ENCODE measurements at places on chromosomes 3 and 15. TPM values are rescaled to one million over a fixed set of nuclear protein-coding genes. Genes with fewer than 3 reads are reported as not detected.
A peak's percentile ranks its signal among the peaks of the same experiment; 100 is the strongest.

The XYLB gene
- total RNA-seq = 3.2 TPM

DNA sequence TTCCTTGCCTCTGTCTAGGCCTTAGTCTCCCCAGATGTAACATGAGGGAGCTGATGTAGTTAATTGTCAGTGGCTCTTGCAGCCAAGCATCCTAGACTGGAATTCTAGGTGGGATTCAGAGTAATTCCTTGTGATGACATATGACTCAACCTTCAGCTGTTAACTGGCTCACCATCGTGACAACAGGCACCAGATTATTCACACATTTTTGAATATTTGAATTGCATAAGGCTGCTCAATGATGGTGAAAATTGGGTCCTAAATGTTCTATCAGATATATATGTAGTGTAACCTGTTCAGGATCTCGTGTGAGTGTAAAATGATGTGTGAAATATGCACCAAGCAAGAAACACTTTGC is 405.1 kb downstream of the LPP start:
- no peaks in the 10 kb centered on the region for H3K27me3 ChIP-seq
- no peak for DNase-seq
- H3K27ac ChIP-seq = no peak overlapping the region
- H3K4me3 ChIP-seq = no peak overlapping the region

DNA sequence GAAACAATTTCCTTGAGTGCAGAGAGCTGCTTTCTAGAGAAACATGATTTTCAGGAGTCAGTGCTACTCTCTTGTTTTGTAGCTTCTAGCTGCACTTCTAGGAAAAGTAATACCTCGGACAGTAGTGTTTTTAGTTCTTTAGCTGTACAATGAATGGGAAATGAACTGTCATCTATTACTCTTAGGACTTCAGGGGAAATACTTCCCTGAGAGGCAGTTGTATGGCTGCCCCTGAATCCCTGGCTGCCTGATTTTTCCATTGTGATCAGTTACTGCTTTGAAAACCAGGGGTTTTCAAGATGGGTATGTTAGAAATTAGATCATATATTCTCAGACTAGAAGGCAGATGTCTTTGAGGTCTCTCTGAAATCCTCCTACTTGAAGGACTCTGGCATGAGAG is 200.3 kb upstream of the SEMA6D start:
- H3K4me3 ChIP-seq = no peak overlapping the region
- H3K4me1 ChIP-seq = no peaks in the 10 kb centered on the region
- no peak for DNase-seq
- no peaks in the 10 kb centered on the region for H3K36me3 ChIP-seq

GRCh38 chr3:32595323-32595722 is 24.7 kb upstream of the DYNC1LI1 start:
- no peaks in the 10 kb centered on the region for H3K4me1 ChIP-seq
- H3K4me3 ChIP-seq = no peak overlapping the region
- no peaks in the 10 kb centered on the region for H3K36me3 ChIP-seq
- DNase-seq = no peak
- H3K27ac ChIP-seq = no peak overlapping the region

The P2RY13 gene
- not detected for total RNA-seq

- H3K4me1 ChIP-seq = no peaks in the 10 kb centered on the region
- no peak overlapping the region for H3K27ac ChIP-seq
- no peak overlapping the region for H3K4me3 ChIP-seq
Measured at GRCh38 chr3:124413989-124414598, 316.2 kb upstream of the UMPS start.

The ILDR1 gene
- total RNA-seq = 1.7 TPM

DNA sequence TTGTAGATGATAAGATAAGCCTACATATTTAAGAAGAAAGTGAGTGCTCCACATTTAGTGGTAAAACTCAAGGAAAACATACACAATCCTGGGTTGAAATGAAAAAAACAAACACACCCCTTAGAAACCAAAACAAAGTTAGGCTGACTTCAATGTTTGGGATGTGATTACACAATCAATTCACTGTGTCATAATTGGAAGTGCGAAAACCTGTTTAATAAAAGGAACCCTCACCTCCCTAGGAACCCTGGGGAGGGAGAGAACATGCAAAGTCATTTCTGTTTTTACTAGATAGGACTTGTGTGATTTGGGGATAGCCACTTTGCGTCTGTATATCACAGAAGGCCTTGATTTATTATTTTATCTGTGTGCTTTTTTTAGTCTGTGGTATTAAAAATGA is 275.0 kb downstream of the NFKBIZ start:
- no peak overlapping the region for H3K27ac ChIP-seq
- H3K27me3 ChIP-seq = no peaks in the 10 kb centered on the region
- H3K36me3 ChIP-seq = peaks cover 27% of the 10 kb centered on the region
- H3K4me3 ChIP-seq = no peak overlapping the region
- DNase-seq = no peak

The HHATL gene
- total RNA-seq = 0.25 TPM

The SEMA7A gene
- total RNA-seq = 3.8 TPM

GRCh38 chr3:192445770-192446644 is 281.3 kb downstream of the FGF12 start:
- H3K4me3 ChIP-seq = no peak overlapping the region
- no peak overlapping the region for H3K27ac ChIP-seq
- H3K36me3 ChIP-seq = no peaks in the 10 kb centered on the region
- no peak for DNase-seq
- H3K4me1 ChIP-seq = no peaks in the 10 kb centered on the region

DNA sequence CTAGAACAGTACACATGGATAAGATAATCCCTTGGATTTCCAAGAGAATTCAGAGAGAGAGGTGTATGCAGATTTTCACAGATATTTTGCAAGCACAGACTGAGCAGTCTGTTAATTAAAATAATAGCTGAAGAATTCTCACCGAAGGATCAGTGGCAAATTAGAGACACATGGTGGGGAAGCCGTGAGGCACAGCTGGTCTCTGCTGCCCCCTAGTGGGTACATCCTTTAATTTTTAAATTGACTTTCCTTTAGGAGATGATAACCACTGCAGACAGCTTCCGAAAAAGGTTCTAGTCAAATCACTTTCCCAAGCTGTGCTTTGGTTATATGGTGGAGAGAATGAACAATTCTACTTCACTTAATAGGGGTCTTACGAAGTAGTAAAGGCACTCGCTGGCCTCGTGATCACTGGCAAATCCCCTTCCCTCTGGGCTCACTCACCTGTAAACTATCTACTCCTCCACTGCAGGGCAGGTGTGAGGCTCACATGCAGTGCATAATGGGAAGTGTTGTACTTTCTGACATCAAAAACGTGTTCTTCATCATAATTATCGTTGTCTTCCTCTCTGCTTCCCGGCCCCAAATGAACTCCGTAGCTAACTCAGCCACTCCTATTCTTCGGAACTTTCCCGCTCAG is 19.5 kb downstream of the MESD start:
- H3K27me3 ChIP-seq = no peaks in the 10 kb centered on the region
- no peak overlapping the region for H3K4me3 ChIP-seq
- H3K4me1 ChIP-seq = peaks cover 7% of the 10 kb centered on the region
- DNase-seq = peak; percentile 62
- no peak overlapping the region for H3K27ac ChIP-seq

- H3K4me1 ChIP-seq = peaks cover 62% of the 10 kb centered on the region
- no peak for DNase-seq
- peaks cover 27% of the 10 kb centered on the region for H3K36me3 ChIP-seq
- no peaks in the 10 kb centered on the region for H3K27me3 ChIP-seq
Measured at GRCh38 chr3:114294940-114295480, 1.2 kb downstream of the TIGIT start.

The EDC3 gene
- total RNA-seq = 39.6 TPM

The ITIH4 gene
- total RNA-seq = 16.0 TPM

DNA sequence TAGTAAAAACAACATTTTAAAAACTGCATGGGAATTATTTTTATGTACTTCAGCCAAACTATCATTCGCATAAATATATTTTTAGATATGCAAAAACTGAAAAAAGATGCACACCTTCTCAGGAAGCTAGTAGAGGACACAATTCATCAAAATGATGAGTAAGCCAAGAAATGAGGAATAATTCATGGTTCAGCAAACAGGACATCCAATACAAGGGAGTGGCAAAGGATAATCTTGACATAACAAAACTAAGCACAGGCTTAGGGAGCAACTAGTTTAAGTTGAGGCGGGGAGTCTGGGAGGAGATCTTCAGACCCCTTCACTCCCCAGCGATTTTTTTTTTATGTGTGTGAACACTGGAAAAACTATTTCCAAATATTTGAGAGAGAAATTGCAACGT is 93.7 kb downstream of the ZNF280D start:
- peaks cover 2% of the 10 kb centered on the region for H3K4me1 ChIP-seq
- H3K36me3 ChIP-seq = no peaks in the 10 kb centered on the region
- H3K27me3 ChIP-seq = no peaks in the 10 kb centered on the region
- no peak overlapping the region for H3K4me3 ChIP-seq
- no peak for DNase-seq
- H3K27ac ChIP-seq = no peak overlapping the region
